MM.1S (cell line): ENCODE measurements at places on chromosomes 2 and 18.

DNA sequence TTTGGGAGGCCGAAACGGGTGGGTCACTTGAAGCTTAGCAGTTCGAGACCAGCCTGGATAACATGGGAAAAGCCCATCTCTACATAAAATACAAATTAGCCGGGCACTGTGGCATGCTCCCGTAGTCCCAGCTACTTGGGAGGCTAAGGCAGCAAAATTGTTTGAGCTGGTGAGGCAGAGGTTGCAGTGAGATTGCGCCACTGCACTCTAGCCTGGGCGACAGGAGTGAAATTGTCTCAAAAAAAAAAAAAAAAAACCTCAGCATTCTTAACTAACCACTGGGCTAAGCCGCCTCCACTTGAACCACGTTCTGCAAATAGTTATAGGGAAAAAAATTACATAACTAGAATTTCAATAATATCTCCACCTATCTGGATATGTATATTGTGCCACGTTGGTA, 2.3 kb downstream of the FOXI3 start:
- H3K36me3 ChIP-seq: no peaks in the 10 kb centered on the region
- H3K4me3 ChIP-seq: no peak overlapping the region
- peaks cover 12% of the 10 kb centered on the region for H3K4me1 ChIP-seq
- H3K27me3 ChIP-seq: peaks cover 7% of the 10 kb centered on the region; the same call in 1 of the 2 replicates
- DNase-seq: no peak
- no peak overlapping the region for H3K27ac ChIP-seq

DNA sequence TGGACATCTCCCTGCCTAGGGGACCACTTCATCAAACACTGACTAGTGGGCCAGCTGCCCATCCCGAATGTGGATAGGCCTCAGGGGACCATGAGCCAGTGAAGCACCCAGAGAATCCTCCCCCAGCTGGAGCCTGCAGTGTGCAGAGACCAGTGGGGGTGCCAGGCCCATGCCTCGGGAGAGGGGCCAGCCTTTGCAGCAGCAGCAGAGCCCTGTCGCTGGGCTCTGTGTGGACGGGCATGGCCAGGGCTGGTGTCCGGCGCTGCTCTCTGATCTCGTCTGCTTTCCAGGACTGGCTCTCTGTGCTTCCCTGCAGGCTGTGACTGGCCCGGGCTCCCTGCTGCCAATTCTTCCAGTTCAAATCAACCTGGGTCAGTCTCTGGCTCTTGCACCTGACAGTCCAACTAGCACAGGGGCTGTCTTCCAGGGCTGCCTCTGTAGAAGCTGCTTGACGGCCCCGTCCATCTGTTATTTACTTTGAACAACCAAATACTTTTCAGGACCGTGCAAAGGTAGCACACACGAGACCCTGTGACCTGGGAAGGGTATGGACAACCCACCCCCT, 11.4 kb downstream of the KCNIP3 start:
- no peak overlapping the region for H3K4me3 ChIP-seq
- H3K27ac ChIP-seq: no peak overlapping the region
- H3K36me3 ChIP-seq: no peaks in the 10 kb centered on the region
- H3K27me3 ChIP-seq: peaks cover 6% of the 10 kb centered on the region; the same call in 1 of the 2 replicates
- no peak for DNase-seq
- H3K4me1 ChIP-seq: no peaks in the 10 kb centered on the region

DNA sequence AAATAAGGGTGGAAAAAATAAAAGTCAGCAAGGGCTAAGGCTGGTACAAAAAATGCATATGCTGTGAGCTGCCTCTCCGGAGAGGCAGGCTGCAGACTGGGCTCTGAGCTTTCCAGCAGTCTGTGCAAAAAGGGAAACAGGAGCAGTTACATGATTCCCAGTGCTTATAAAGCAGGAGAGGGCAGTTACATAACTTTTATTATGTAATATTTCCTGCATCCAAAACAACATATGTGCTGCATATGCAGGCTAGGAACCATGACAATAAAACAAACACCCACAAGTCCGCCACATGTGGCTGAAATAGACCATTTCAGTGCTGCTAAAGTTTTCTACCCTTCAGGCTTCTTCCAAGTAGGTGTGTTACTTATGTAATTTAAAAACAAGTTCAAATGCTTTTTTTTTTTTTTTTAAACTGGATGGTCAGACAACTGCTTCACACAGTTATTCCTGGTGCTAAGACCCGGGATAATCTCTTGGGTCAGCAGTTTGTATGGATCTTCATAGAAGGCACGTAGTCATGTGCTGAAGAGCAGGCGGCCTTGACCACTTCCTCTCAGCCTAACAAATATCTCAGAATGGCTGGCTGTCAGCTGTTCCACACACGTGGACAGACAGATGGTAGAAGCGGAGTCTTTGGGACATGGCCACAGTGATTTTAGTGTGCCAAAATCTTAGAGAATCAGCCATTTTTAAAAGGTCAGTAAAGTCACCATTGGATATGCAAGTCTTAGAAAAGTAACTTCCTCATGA, 43.5 kb downstream of the ARMC9 start:
- H3K36me3 ChIP-seq: no peaks in the 10 kb centered on the region
- no peaks in the 10 kb centered on the region for H3K27me3 ChIP-seq
- H3K27ac ChIP-seq: no peak overlapping the region
- no peak overlapping the region for H3K4me3 ChIP-seq
- DNase-seq: no peak
- H3K4me1 ChIP-seq: no peaks in the 10 kb centered on the region

GRCh38 chr18:34600158-34600557, 109.9 kb upstream of the DTNA start:
- no peak for DNase-seq
- H3K4me3 ChIP-seq: no peak overlapping the region
- no peaks in the 10 kb centered on the region for H3K27me3 ChIP-seq

GRCh38 chr2:11808016-11808400, 61.6 kb downstream of the LPIN1 start:
- H3K36me3 ChIP-seq: peaks cover 40% of the 10 kb centered on the region
- H3K4me1 ChIP-seq: no peaks in the 10 kb centered on the region
- DNase-seq: no peak
- no peak overlapping the region for H3K27ac ChIP-seq
- no peaks in the 10 kb centered on the region for H3K27me3 ChIP-seq
- no peak overlapping the region for H3K4me3 ChIP-seq

DNA sequence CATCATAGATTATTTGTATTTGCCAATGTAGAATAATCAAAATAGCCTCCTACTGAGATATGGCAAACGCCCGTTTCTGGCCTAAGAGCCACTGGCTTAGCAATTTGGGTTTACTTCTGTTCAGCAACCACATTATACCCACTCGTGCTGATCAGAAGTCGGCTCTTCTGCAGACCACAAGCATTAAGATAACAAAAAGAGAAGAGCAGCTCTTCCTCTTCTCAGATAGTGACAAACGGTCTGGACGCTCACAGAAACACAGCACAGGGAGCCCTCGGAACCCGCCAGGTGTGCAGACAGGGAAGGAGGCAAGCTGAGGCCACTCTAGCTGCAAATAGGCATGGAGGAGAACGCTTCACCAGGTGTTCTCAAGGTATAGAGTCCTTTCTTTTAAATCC, 164.0 kb downstream of the HDAC4 start:
- peaks cover 16% of the 10 kb centered on the region for H3K4me1 ChIP-seq
- H3K4me3 ChIP-seq: no peak overlapping the region
- DNase-seq: no peak

DNA sequence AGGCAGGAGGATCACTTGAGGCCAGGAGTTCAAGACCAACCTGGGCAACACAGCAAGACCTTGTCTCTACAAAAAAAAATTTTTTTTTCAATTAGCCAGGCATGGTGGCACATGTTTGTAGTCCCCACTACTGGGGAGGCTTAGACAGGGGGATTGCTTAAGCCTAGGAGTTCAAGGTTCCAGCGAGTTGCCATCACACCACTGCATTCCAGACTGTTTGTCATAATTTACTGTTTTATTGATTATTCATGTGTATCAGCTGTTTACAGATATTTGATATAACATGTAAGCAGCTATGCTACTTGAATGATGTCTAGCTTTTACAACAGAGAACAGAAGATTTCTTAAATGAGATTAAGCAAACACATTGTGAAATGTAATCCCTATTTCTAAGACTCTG, 35.3 kb downstream of the DSG2 start:
- H3K27ac ChIP-seq: no peak overlapping the region
- H3K4me3 ChIP-seq: no peak overlapping the region

GRCh38 chr2:17578466-17578928, 38.0 kb downstream of the VSNL1 start:
- no peak overlapping the region for H3K4me3 ChIP-seq
- peak; percentile 91 for DNase-seq
- no peaks in the 10 kb centered on the region for H3K27me3 ChIP-seq
- no peak overlapping the region for H3K27ac ChIP-seq

- no peaks in the 10 kb centered on the region for H3K36me3 ChIP-seq
- peak overlapping the region; percentile 94; the same call in 1 of the 2 replicates for H3K27ac ChIP-seq
- DNase-seq: peak; percentile 11
- peak overlapping the region; percentile 94 for H3K4me3 ChIP-seq
- H3K4me1 ChIP-seq: 0 out of 2 replicates have a peak, but pooled peaks cover 5% of the 10 kb centered on the region
Measured at GRCh38 chr2:151289972-151290866, 751 bp upstream of the NMI start.

GRCh38 chr18:11909591-11910026, 1.5 kb upstream of the MPPE1 start:
- no peaks in the 10 kb centered on the region for H3K27me3 ChIP-seq
- H3K4me1 ChIP-seq: no peaks in the 10 kb centered on the region
- H3K27ac ChIP-seq: no peak overlapping the region; the same call in 1 of the 2 replicates
- DNase-seq: peak; percentile 24
- H3K36me3 ChIP-seq: no peaks in the 10 kb centered on the region
- H3K4me3 ChIP-seq: peak overlapping the region; percentile 86

GRCh38 chr2:29443627-29444026, 328.4 kb downstream of the CLIP4 start:
- peak; percentile 45 for DNase-seq
- H3K36me3 ChIP-seq: no peaks in the 10 kb centered on the region
- no peak overlapping the region for H3K4me3 ChIP-seq
- H3K4me1 ChIP-seq: no peaks in the 10 kb centered on the region
- H3K27me3 ChIP-seq: no peaks in the 10 kb centered on the region

- H3K27me3 ChIP-seq: no peaks in the 10 kb centered on the region
- no peak for DNase-seq
- no peak overlapping the region for H3K4me3 ChIP-seq
- H3K27ac ChIP-seq: no peak overlapping the region
Measured at GRCh38 chr18:24877546-24877945, 417.1 kb downstream of the HRH4 start.

DNA sequence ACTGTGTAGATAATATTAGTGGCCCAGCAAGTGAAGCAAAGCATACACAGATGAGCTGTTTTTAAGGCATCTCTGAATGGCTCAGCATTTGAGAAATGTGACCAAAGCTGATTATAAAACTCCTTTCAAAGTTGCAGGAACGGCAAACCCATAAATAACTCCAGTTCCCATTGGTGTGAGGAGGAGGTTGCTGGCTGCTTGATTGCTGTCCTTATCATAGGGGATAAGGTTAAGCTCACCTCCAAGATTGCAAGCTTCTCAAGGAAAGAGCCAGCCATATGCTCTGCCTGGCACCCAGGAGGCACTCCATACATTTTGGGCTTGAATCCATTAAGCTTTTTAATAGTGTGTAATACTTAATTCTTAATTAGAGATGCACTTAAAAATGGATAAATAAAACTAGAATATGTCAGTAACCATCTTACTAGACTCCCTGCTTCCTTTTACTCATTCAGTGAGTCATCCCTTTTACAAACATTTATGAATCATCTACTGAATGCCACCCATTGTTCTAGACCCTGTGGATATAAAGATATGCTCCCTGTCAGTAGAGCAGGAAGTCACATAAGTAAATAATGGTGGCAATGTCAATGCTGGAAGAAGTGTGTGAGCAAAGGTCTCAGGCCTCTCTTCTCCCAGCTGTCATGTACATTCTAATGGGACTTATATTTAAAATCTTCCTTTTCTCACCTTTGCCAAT, 99.3 kb downstream of the SPATS2L start:
- H3K4me3 ChIP-seq: no peak overlapping the region

- no peaks in the 10 kb centered on the region for H3K36me3 ChIP-seq
- no peaks in the 10 kb centered on the region for H3K4me1 ChIP-seq
- H3K27me3 ChIP-seq: no peaks in the 10 kb centered on the region
- DNase-seq: no peak
- no peak overlapping the region for H3K4me3 ChIP-seq
- no peak overlapping the region for H3K27ac ChIP-seq
Measured at GRCh38 chr18:79883461-79884293, 67.8 kb downstream of the SLC66A2 start.

- H3K36me3 ChIP-seq: no peaks in the 10 kb centered on the region
- DNase-seq: no peak
- H3K27ac ChIP-seq: no peak overlapping the region
- no peak overlapping the region for H3K4me3 ChIP-seq
- H3K27me3 ChIP-seq: no peaks in the 10 kb centered on the region
Measured at GRCh38 chr2:9255416-9255815, 48.8 kb downstream of the ASAP2 start.

- no peak for DNase-seq
- H3K27ac ChIP-seq: no peak overlapping the region
- no peaks in the 10 kb centered on the region for H3K27me3 ChIP-seq
- 0 out of 2 replicates have a peak, but pooled peaks cover 7% of the 10 kb centered on the region for H3K4me1 ChIP-seq
Measured at GRCh38 chr2:239119346-239120126, 271.7 kb downstream of the TWIST2 start.

DNA sequence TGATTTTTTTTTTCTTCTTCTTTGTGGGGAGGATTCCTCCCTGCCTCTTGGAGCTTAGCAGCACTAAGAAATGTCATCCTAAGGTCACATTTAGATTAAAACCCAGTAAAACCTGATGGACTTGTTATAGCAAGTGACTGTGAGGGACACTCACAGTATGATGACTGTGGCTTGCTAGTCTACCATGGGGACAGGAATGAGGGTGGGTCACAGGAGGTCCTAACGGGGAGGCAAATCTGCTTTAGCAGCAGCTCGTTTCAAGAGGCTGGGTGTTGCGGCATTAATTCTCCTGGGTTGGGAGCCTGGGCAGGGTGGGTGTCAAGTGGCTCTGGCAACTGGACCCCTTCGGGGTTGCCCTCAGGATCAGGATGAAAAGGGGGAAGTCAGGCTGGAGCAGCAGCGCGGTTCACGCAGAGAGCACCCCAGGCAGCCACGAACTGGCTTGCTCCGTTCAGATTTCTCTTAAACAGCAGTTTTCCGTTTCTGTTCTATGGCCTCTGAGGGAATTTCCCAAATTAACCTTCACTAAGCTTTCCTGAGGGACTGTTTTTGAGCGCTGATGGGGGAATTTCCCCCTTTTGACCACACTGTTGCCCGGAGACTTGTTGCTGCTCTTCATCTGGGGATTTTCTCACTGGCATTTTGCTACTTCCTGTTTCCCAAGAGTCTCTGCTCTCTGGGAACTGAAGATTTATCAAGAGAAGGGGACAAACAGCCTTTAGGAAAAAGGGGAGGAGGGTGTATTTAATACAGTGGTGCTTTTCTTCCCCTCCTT, 59.8 kb upstream of the PELI1 start:
- H3K27ac ChIP-seq: peak overlapping the region; percentile 75
- no peaks in the 10 kb centered on the region for H3K27me3 ChIP-seq
- H3K4me3 ChIP-seq: peak overlapping the region; percentile 43
- no peaks in the 10 kb centered on the region for H3K36me3 ChIP-seq
- DNase-seq: peak; percentile 80

- no peak for DNase-seq
- no peak overlapping the region for H3K4me3 ChIP-seq
- H3K4me1 ChIP-seq: no peaks in the 10 kb centered on the region
- no peak overlapping the region for H3K27ac ChIP-seq
- no peaks in the 10 kb centered on the region for H3K36me3 ChIP-seq
- no peaks in the 10 kb centered on the region for H3K27me3 ChIP-seq
Measured at GRCh38 chr18:42644729-42645131, 470.8 kb downstream of the RIT2 start.

- H3K27ac ChIP-seq: peak overlapping the region; percentile 66; the same call in 1 of the 2 replicates
- peak; percentile 72 for DNase-seq
- H3K36me3 ChIP-seq: no peaks in the 10 kb centered on the region
- peaks cover 22% of the 10 kb centered on the region for H3K4me1 ChIP-seq
- no peak overlapping the region for H3K4me3 ChIP-seq
Measured at GRCh38 chr2:147181351-147182029, 663.3 kb upstream of the ACVR2A start.
